ENCODE measurements at places on chromosomes 12 and 14.

- DNase-seq, result peak; percentile 53
These were observed 36.1 kb upstream of the OR5AU1 start for GRCh38 chr14:21191809-21192446.

GRCh38 chr14:63486738-63487137 lies 56.4 kb downstream of the PPP2R5E start:
- DNase-seq, result no peak

GRCh38 chr12:79686171-79686570 lies 4.6 kb downstream of the PAWR start:
- DNase-seq, result no peak

DNA sequence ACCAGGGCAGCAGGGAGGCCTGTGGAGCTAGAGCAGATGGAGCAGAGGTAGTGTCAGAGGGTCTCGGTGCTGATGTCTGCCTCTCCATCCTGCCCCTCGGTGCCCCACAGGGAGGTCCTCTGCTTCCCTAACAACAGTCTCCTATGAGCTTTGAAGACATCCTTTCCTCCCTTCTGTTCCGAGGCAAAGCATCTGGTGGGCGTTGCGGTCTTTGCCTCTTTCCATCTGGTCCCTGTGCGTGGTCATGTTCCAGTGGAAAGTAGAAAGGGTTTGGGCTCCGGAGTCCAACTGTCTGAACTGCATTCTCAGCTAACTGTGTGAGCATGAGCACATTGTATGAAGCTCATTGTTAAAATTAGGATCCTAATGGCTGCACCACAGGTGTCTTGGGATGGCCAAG lies 370.6 kb downstream of the AACS start:
- no peak for DNase-seq

GRCh38 chr14:103854017-103854808 lies 6.8 kb upstream of the PPP1R13B start:
- no peak for DNase-seq

DNA sequence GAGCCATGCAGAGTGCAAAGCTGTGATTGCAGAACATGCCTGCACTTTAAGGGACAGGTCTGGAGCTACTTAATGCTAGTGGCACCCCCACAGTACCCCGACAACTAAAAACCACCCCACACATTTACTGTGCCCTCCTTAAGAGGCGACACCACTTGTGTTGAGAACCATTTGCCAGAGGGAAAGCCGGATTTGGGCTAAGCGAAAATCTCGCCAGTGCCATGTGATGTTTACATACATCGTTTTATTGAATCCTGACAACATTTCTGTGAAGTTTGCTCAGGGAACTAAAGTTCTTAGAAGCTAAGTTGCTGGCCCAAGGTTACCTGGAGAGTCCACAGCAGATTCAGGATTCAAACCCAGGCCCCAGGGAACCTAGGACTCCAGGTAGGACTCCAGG lies 119.0 kb upstream of the FKBP4 start:
- DNase-seq, result no peak

DNA sequence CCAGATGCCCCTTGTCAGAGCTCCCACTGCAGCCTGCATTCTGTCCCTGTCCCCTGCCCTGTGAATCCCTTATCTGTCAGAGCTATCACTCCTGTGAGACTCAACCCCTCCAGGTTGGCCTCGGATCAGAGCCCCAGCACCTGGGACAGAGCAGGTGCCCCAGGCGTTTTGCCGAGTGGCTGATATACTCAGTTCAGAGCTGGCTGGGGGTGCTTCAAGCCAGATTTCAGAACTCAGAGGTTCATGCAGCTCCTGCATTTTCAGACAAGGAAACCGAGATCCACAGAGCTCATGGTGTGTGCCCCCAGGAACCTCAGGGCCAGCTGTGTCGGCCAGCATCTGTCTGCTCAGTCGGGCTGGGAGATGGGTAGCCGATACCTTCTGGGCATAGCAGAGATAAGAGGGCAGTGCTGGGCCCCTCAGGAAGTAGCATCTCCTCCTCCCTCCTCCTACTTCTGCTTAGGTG lies 228.0 kb upstream of the RTL1 start:
- DNase-seq, result no peak
